Left lobe of liver (tissue), 2 donors: ENCODE measurements at places on chromosomes 5 and 9. TPM values are rescaled to one million over a fixed set of nuclear protein-coding genes. Genes with fewer than 3 reads are reported as not detected.

LVRN gene
- 0.13 TPM for total RNA-seq

GFRA3 gene
- total RNA-seq = not detected

FOXE1 gene
- total RNA-seq = not detected

DNA sequence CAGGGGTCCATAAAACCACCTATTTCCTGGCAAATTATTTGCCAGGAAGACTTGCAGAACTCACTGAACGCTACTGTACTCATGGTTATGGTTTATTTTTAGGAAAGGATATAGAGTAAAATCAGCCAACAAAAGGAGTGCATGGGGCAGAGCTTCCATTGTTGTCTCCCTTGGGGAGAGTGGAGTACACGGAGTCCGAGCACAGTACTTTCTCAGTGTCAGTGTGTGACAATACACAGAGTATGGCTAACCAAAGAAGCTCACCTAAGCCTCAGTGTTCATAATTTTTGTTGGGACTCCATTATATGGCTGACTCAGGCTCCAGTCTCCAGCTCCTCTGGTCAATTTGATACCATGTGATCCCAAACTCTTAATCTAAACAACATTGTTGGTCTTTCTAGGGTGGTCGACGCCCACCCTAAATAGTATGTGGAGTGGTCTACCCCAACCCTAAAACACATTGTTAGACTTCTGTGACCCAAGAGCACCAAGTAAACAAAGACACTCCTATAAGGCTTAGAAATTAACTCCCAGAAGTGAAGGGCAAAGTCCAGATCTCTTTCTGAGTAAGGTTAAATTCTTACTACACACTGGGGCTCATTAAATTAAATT lies 74.9 kb downstream of the SLC44A1 start:
- no peak for DNase-seq

GRCh38 chr5:159903131-159903530 lies 13.2 kb upstream of the ADRA1B start:
- no peak for DNase-seq

DNA sequence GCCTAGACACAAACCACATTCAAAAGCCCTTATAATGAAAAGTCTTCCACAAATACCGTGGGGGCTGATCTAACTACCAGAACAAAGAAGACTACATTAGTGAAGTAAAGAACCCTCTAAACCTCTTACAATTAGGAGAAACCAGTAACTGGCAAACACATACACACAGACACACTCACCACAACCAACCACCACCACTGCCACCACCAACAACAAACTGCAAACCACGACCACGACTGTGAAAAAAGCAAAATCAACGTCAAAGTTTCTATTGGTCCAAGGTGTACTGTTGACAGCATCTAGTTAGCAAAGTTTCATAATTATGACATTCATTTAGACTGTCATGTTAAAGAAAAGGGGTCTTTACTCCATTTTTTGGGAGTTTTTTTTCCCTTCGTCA lies 2.7 kb downstream of the CDO1 start:
- no peak for DNase-seq

DNA sequence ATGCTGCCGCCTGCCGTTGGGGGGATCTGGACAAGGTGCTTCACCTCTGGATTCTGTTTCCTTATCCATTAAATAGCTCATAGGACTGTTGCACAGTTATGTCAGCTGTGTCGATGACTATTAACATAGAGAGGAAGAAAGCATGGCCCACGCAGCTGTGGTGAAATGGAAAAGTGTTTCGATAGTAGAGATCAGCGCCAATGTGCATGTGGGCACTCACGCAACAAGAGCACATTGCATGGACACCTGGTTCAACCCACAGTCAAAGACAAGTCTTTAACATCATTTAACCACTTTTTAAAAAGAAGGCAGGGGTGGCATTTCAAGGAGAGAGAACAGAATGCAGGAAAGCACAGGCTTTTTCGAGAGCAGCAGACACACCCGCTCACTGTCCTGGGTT lies 107.6 kb downstream of the ADCY2 start:
- DNase-seq = no peak

DNA sequence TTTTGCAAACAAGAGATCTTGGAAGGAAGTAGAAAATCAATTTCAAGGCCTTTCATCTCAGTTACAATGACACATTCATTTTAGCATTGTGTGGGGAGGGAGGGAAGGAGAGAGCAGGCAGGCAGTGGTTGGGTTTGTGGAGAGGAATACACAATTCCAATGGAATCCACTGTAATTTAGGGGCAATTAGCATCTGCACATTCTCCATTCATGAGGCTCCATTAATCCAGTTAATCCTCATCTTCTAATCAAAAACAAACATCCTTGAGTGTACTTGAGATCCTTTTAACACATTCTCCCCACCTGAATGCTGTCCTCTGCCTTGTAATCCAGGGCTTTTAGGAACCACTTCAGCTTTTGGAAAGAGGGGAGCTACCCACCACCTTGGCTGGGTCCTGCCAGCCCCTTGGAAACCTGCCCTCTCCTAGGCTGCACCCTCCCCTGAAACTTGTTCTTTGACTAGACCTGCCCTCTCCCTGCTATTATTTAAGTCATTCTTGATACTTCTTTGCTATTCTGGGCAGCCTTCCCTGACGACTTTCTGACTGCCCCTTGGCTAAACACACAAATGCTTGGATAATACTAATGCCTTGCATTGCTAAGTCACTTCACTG lies 271.2 kb downstream of the SLIT3 start:
- DNase-seq = no peak

GRCh38 chr9:137114613-137115393 lies at the start of gene DPP7:
Gene DPP7 (minus strand): TSS chr9:137114733. CDS start chr9:137114713, 20 bp downstream.
- DNase-seq = peak; percentile 81

- no peak for DNase-seq
These were observed 408.2 kb upstream of the PRR16 start for GRCh38 chr5:120055858-120056257.

DNA sequence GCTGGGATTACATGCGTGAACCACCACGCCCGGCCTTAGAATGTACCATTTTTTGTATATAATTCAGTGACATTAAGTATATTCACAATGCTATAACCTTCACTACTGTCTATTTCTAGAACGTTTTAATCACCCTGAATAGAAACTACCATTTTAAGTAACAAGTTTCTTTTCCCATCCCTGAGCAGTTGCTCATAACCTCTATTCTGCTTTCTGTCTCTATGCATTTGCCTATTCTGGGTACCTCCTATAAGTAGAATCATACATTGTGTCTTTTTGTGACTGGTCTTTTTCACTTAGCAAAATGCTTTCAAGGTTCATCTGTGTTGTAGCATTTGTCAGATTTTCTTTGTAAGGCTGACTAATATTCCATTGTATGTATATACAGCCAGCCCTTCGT lies 39.9 kb downstream of the DDX46 start:
- DNase-seq = no peak

GRCh38 chr5:57478826-57479225 lies 3.8 kb downstream of the ACTBL2 start:
- DNase-seq = no peak

DNA sequence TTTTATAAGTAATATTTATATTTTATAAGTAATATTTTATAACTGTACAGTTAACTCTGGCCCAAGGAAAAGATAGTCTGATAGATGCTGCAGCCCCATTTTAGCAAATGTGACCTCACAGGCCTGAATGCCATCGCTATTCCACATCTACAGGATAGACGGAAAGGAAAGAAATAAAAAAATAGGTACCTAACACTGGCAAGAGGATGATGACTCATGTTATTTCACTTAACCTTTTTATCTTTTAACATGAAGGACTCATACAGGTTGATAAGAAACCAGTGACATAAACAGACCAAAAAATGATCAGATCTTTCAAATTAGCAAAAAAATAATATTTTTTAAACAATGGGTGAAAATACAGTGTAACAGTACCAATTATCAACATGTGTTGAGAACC lies 2.7 kb downstream of the CD274 start:
- DNase-seq = no peak

DNA sequence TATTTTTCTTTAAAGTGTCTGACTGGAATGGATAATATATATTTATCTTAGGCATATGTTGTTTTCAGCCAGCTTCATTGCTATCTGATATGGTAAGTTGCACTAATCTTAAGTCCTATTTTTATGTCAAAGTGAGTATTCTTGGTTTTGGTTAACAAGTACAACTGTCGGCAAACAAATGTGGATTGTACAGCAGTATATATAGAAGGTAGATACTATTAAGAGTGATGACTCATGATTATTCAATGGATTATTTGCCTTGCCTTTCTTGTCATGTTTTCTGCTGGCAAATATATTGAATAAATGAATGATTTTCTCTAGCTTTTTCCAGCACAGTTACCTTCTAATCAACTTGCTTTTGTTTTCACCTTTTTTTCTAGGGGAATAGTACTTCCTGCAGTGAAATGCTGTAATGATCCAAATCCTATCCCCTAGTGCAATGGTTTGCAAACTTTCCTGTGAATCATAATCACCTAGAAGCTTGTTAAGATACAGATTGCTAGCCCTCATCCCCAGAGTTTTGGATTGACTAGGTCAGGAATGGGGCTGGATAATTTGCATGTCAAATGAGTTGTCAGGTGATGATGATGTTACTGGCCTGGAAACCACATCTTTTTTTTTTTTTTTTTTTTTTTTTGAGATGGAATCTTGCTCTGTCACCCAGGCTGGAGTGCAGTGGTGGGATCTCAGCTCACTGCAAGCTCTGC lies 60.8 kb upstream of the ARRDC3 start:
- no peak for DNase-seq

- no peak for DNase-seq
These were observed 969.2 kb downstream of the CDH18 start for GRCh38 chr5:19018822-19019221.

- DNase-seq = no peak
These were observed 66.3 kb downstream of the ANKRD55 start for GRCh38 chr5:56166671-56167385.
